ENCODE measurements at places on chromosomes 11 and 22.

- DNase-seq, result no peak
Observed at GRCh38 chr11:14637868-14638409, 5.7 kb upstream of the PDE3B start.

- DNase-seq, result no peak
Observed at GRCh38 chr11:14417186-14417585, 58.2 kb upstream of the RRAS2 start.

GRCh38 chr11:61138935-61139334 lies 22.3 kb downstream of the VPS37C start:
- DNase-seq, result no peak

GRCh38 chr11:1918436-1919315 lies 827 bp upstream of the TNNT3 start:
- no peak for DNase-seq

DNA sequence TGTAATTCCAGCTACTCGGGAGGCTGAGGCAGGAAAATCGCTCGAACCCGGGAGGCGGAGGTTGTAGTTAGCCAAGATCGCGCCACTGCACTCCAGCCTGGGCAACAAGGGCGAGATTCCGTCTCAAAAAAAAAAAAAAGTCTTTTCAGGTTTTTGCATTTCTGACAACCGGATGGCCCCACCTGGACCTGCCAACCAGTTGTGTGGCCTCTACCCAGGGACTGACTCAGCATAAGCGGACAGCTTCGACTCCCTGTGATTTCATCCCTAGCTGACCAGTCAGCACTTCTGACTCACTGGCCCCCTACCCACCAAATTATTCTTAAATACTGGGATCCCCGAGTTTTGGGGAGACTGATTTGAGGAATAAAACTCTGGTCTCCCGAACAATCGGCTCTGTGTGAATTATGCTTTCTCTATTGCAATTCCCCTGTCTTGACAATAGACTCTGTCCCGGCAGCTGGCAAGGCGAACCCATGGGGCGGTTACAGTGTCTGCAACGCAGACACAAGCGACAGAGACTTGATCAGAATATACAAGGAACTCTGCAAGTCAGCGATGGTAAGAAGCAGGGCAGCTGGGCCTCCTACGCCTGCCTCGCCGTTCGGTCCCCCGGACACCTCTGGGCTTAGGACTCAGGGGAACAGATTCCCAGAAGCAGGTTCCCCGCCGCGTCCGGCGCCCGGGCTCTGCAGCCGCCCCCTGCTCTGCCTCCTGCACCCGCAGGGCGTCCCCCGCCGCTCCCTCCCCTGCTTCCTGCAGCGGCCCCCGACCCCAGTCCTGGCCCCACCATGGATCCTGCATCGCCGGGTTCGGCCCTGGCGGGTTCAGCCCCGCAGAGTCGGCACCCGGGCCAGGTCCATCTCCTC lies 741 bp upstream of the TALDO1 start:
- no peak for DNase-seq

DNA sequence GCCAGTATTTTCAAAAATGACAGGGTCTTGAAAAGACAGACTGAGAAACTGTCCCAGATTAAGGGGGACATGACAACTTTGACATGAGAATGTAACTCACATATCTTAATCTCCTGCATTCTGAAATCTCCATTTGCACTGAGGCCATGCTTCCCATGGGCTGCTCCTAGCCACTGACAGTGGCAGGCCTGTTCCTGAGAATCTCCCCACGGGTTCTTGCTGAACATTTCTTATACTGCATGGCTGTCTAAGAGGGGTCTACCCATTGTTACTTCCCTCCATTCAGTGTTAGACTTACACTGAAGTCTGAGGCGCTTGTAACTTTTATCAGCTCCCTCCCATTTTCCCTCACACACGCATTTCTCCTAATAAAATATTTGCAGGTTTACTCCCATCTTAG lies 1.5 kb downstream of the CEP295 start:
- no peak for DNase-seq

DNA sequence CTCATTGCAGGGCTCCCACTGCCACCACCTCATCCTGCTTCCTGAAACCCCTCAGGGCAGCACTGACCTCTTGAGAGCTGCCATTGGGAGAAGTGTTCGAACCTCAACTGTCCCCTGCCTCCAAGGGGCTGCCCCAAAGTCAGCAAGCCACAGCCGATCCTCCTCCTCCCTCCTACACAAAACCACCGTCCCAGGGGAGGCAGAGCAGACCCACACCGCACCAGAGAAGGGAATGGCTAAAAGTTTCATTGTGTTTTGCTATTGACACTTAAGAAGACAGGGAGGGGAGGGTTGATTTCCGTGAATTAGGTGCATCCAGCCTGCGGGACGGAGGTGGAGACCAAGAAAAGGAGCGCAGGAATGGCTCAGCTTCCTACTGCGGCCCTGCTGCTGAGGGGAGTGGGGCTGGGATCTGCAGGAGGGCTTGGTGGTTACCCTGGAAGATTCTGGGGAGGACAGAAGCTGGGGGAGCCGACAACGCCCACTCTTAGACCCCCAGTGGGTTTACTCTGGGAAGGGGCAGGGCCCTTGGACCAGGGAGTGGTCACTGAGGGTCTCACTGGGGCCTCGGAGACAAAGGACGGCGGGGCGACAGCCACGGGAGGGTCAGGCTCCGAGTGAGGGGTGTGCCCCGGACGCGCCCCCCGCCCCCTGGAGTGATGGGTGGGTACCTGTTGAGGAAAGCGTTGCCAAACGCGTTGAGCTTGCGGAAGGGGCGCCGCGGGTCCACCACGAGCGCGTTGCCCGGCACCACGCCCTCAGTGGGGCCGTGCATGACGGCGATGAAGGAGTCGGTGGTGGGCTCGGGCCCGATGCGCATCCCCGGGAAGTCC lies 815 bp downstream of the EHD1 start:
- DNase-seq, result no peak

DNA sequence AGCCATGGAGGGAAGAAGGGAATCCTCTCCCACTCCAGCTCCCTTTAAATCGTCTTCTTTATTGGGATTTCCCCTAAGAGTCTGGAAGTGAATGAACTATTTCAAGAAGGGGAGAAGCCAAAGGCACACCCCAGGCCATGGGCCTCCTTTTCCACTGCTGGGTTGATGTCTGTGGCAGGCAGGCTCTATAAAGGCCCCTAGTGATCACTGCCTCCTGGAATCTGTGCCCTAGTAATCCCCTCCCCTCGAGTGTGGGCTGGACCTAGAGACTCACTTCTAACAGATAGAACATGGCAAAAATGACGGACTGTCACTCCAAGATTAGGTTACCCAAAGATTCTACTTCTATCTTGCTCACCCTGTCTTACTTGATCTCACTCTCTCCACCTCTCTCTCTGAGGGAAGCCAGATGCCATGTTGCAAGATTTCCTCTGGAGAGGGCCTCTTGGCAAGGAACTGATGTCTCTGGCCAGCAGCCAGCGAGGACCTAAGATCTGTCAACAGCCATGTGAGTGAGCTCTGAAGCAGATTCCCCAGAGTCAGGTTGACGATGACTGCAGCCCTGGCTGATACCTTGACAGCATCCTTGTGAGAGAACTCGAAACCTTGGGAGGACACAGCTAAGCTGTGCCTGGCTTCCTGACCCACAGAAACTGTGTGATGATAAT lies 444.8 kb downstream of the SOX6 start:
- no peak for DNase-seq

- no peak for DNase-seq
Observed at GRCh38 chr22:42834177-42834949, 22.7 kb downstream of the ARFGAP3 start.

GRCh38 chr11:68016161-68016903 lies 6.2 kb downstream of the ALDH3B1 start:
- DNase-seq, result no peak

DNA sequence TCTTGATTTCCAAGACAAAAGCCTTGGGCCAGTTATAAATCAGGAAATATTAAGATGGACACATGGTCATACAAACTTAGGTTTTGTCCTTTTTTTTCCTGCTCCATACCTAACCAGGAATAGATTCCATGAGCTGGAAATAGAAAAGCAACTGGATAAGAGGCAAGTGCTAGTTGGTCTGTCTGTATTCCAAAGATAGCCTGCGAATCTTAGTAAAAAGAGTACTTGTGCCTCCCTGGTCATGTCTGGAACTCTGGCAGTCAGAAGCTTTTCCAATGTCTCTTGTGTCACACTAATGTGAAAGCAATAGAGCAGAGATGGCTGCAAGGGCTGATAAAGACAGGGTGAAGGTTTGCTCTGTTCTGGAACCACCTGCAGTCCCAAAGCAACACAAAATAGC lies 590.2 kb upstream of the ANO5 start:
- DNase-seq, result no peak

GRCh38 chr11:10676919-10677318 lies 16.6 kb downstream of the IRAG1 start:
- DNase-seq, result no peak

DNA sequence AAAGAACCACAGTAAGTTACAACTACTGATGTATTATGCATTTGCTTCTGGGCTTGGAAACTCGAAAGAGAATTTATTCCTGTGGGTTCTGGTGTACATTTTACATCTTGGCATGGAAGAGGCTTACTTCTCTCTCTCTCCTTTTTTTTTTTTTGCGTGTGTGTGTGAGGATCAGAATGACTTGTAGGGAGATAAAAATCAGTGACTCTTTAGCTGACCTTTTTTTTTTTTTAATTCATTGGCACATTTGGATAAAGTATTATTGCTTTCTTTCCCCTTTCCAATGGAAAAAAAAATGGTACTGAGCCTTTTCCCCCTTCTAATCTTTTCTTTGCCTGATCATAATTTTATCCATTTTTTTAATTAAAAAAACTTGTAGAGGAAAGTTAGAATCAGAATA lies 43.5 kb downstream of the EXT2 start:
- no peak for DNase-seq

DNA sequence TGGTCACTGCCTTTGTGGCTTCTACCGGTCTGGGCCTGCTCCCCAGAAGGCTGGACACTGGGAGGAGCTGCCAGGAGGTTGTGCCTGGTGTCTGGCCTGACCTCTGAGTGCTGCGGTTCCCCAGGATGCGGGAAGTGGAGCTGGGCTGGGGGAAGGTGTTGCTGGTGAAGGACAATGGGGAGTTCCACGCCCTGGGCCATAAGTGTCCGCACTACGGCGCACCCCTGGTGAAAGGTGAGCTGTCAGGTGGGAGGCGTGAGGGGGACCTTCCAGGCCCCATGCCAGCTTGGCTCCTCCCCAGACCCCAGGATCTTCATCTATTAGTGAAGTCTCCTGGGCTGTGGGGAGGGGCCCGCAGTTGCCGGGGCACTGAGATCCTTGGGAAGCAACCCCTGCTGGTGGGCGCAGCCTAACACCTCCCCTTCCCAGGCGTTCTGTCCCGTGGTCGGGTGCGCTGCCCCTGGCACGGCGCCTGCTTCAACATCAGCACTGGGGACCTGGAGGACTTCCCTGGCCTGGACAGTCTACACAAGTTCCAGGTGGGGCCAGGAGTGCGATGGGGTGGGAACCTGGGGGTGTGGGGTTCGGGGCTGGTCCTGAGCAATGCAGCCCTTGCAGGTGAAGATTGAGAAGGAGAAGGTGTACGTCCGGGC lies 6.7 kb downstream of the AIFM3 start:
- no peak for DNase-seq

GRCh38 chr11:104881117-104881794 lies 17.0 kb downstream of the CASP12 start:
- no peak for DNase-seq

DNA sequence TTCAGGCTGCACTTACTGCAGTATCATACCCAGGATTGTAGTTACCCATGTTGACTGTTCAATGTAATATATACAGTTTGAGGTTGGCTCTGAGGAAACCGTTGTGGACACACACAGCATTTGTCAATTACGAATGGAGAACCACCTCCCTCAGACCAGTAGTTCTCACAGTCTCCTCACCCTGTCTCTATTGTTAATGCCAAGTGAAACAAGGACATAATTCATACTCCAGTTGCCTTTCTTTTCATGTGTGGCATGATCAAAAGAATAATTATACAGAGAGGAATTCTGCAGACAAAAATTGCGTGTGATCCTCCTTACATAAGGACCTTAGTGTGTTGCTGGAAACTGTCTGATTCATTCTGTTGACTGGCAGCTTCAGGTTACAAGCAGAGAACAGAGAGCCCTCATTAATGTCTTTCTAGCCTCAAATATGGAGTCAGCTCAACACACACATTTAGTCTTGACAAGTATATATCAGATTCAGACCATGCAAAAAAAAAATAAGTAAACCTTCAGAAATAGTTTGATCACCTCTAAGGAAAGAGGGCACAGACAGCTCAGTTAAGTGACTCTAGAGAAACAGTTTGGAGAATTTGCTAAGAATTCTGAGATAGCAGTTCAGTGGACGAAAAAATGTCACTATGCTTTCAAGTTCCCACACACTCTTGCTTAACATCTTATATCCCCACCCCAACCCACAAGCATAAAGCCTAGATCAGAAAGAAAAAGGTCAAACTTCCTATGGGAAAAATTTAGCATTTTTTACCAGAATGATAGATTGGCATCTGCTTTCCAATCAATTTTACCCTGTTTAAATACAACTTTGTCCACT lies 96.1 kb downstream of the MAML2 start:
- no peak for DNase-seq

- peak; percentile 33 for DNase-seq
Observed at GRCh38 chr22:39674536-39674935, 104.0 kb downstream of the CACNA1I start.

DNA sequence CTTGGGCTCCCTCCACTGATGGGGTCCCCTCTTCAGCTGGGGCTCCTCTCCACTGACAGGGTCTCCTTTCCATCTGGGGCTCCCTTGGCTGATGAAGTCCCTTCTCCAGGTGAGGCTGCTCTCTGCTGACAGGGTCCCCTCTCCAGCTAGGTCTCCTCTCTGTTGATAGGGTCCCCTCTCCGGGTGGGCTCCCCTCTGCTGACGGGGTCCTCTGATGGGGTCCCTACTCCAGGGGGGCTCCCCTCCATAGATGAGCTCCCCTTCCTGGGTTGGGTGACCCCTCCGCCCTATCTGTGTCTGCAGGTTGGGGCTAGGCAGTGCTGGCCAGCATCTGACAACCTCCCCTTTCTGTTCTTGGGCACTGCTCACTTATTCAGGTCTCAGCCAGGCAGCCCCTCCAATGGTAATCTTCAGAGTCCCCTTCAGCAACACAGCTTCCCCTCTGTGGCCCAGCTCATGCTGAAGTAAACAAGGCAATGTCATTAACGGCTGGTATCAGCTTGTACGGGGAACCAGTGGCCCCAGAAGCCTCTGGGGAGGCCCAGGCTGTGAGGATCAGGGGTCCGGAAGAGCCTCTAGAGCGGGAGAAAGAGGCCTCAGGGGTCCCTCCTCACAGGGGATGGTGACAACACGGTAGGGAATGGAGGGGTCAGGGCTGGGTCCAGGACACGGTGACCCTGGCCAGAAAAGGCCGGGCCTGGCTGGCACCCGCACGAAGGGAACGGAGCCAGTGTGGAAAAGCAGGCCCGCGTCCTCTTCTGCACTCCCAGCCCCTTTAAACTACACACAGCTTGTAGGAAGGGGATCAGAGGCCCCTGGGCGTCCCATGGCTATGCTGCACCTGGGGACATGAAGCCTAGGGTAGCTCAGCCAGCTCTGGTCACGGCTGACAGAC lies 9.6 kb upstream of the CD81 start:
- DNase-seq, result no peak
